ENCODE measurements at places on chromosomes 1 and 21.
A peak's percentile ranks its signal among the peaks of the same experiment; 100 is the strongest.

GRCh38 chr1:21262293-21263051, 27.8 kb downstream of the ECE1 start:
- peak; percentile 59 for DNase-seq

DNA sequence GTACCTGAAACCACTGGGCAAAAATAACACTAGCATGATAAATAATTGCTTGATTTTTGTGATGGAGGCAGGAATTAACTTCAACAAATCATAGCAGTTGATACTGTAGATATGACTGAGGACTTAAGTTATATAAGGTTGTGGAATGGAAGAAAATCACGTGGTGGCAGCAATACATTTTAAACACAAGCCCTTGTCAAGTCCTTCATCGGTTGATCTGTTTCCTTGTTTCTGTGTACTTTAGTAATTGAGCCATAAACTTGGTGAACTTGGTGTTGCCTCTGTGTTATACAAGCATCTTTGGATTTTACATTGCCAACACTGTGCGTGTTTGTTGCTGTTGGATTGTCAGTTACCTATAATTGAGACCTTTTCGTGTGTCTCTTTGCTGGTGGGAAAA, 114.4 kb downstream of the CAMTA1 start:
- DNase-seq: no peak

GRCh38 chr1:199335496-199335895, 692.0 kb upstream of the NR5A2 start:
- no peak for DNase-seq

DNA sequence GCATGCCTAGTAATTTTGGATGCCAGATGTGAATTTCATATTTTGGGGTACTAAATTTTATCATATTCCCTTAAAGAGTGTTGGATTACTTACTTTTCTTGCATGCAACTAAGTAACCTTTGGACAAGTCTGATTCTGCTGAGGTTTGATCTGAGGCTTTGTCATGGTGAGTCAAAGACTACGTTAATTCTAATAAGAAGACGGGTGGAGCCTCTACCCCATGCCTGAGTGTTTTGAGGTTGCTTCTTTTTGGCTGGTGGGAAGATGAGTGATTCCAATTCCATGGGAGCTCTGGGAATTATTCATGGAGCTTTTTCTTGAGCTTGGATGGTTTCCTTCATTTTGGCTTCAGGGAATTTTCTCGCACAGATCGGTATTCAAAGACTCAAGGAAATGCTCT, 11.6 kb upstream of the PCP4 start:
- DNase-seq: no peak

GRCh38 chr1:34199927-34200326, 23.2 kb downstream of the C1orf94 start:
- peak; percentile 57 for DNase-seq

DNA sequence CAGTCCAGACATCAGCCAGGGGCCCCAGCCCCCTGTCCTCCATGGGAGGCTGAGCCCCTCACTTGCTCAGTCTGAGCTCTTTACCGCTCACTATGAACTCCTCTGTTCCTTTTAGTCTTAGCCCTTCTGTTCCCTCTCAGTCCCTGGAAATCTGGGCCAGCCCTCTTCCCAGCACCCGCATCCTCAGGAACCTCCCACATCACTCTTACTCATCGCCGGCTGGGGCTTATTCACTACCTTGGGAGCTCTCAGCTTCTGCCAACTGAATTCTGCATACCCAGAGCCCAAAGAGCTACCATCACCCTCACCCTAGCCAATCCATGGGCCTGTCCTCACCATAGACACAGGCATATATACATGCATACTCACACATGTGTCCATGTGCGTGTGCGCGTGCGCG, 11.5 kb downstream of the KNCN start:
- no peak for DNase-seq

DNA sequence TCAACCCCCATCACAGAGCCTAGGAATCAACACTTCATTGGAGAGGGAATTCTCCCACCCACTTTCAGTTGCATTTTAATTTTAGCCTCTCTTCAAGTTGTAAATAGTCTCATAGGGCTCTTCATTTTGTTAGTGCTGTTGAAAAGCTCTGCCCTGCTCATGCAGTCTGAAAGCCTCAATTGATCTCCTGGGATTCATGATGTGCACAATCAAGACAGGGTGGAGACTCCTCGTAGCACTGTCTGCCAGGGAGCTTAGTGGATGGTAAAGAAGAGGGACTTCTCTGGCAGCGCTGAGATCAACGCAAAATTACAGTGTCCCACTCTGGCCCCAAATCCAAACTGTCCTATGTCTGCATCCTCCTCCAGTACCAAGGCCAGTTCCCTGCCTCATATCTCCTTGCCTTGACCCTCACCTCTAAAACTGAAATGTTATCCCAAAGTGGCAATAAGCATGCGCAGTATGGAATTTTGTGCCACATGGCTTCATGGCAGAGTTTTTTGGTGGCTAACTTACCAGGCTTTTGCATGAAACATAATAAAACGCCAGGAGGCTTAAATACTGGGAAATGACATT, 282.2 kb downstream of the CACNA1E start:
- DNase-seq: no peak

GRCh38 chr1:39196244-39197215, 8.0 kb upstream of the MACF1 start:
- DNase-seq: peak; percentile 91

GRCh38 chr1:90174246-90174645, 179.3 kb downstream of the ZNF326 start:
- DNase-seq: no peak

DNA sequence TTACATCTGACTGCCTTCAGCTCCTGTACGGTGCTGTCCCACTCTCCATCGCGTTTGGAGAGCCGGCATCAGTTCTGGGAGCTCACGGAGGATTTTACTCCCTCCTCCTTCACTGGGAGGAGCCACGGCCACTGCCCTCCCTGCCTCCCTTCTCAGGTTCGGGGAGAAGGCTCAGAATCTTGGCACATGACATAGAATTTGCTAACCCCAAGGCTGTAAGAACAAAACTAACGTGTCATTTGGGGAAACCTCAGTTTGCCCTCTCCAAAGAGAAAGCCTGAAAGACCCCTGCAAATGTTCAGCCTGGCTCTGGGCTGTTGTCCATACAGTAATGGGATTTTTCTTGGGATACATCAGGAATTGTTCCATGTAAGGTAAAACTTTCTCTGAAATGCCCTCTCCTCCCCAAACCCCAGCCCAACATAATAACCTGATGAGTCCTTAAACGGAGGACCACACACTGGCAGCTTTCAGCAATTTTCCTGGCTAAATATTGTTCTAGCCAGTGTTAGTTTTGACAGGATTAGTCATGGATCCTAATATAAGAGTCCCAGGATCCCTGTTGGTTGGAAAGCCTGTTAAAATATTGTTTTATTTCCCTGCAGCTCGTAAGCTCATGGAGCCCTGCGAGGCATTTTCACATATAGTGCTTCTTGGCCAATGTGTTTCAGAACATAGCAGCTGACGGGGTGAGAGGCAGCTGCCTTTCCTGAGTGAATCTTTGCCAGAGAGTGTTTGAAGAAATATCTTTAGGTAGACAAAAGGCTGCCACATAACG, 98.8 kb downstream of the RHOU start:
- DNase-seq: no peak

GRCh38 chr1:53257454-53258081, 19.2 kb upstream of the MAGOH start:
- DNase-seq: no peak

- peak; percentile 55 for DNase-seq
Observed at GRCh38 chr1:156704930-156705320, 458 bp downstream of the CRABP2 start.

- DNase-seq: peak; percentile 13
Observed at GRCh38 chr1:85544689-85545215, 35.8 kb upstream of the CCN1 start.

DNA sequence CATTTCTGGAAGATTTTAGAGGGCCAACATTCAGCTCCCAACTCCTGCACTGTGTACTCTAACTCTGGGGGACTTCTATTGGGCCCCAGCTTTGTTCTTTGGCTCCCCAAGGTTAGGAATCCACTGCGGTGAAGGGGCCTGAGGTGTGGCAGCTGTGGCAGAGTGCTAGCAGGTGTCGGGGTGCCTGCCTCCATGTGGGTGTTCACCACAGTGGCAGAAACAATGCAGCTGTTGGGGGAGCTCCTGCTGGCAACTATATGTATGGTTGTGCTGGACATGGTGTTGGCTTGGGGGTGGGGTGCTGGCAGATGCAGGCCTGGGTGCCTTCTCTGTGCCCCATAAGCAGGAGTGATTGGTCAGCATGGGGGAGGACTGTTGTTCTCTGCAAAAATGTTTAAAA, 95.5 kb downstream of the ST6GALNAC3 start:
- no peak for DNase-seq

GRCh38 chr1:109927911-109928321, 17.3 kb downstream of the CSF1 start:
- DNase-seq: no peak

DNA sequence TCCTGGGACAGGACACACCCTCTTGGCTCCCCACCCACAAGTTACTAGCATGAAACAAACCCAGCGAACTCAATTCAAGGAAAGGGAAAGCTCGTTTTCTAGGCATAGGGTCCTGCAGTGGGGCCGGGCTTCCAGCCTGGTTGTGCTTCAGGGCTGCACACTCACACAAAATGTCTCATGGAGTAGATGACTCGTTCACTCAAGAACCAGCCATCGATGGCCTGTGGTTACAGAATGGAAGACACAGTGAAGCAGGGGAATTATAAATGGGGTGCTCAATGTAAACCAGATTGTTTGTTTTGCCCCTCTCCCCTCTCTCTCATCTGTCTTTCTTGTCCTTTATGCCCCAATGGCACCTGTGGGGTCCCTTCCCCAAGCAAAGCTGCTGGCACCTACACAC, 56.0 kb upstream of the COX20 start:
- no peak for DNase-seq

- DNase-seq: peak; percentile 82
Observed at GRCh38 chr1:57411262-57411661, 12.6 kb downstream of the DAB1 start.

GRCh38 chr1:27884006-27884954, 11.9 kb downstream of the THEMIS2 start:
- DNase-seq: no peak

- DNase-seq: no peak
Observed at GRCh38 chr21:33149181-33149580, 79.2 kb downstream of the OLIG1 start.

DNA sequence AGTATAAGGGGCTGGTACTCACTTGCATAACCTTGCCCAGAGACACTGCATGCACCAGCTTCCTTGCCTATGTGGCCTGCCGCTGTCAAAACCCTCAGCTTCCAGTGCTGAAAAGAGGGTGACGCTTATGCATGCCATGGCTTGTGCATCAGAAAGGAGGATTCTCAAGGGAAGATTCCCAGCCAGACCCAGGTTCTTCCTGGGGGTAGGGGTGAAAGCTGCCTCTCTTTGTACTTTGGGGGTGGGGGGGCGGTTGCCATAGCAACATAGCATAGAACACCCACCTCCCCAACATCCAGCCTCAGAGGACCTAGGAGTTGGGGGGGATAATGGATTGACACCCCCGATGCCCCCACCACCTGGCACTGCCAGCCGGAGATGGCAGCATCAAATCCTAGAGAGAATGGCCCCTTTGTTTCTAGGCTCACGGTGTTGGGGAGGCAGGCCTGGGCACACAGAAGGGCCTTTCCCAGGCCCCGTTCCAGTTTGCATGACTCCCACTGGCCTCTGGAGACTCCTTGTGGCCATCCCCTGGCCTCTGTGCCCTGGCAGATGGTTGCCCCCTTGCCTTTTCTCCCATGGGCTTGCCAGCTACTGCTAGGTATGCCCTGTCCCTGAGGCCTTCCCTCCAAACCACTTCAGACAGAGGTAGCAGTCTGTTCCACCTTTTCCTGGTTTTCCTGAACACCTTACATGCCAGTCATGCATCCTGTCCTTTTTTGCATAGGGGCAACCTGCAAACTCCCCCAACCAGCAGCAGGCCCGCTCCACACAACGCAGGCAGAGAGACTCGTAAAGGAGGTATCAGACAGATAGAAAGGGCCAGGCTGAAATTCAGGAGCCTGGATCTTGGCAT, 44.6 kb downstream of the RHBG start:
- DNase-seq: no peak

GRCh38 chr1:162649583-162649982, 17.3 kb downstream of the DDR2 start:
- no peak for DNase-seq

GRCh38 chr1:167106119-167106461, 12.2 kb downstream of the STYXL2 start:
- DNase-seq: no peak

- DNase-seq: no peak
Observed at GRCh38 chr1:245041058-245041698, 113.6 kb upstream of the KIF26B start.

- peak; percentile 42 for DNase-seq
Observed at GRCh38 chr1:150066838-150067183, 765 bp upstream of the VPS45 start.

GRCh38 chr1:198741744-198742143, 102.9 kb downstream of the PTPRC start:
- no peak for DNase-seq

DNA sequence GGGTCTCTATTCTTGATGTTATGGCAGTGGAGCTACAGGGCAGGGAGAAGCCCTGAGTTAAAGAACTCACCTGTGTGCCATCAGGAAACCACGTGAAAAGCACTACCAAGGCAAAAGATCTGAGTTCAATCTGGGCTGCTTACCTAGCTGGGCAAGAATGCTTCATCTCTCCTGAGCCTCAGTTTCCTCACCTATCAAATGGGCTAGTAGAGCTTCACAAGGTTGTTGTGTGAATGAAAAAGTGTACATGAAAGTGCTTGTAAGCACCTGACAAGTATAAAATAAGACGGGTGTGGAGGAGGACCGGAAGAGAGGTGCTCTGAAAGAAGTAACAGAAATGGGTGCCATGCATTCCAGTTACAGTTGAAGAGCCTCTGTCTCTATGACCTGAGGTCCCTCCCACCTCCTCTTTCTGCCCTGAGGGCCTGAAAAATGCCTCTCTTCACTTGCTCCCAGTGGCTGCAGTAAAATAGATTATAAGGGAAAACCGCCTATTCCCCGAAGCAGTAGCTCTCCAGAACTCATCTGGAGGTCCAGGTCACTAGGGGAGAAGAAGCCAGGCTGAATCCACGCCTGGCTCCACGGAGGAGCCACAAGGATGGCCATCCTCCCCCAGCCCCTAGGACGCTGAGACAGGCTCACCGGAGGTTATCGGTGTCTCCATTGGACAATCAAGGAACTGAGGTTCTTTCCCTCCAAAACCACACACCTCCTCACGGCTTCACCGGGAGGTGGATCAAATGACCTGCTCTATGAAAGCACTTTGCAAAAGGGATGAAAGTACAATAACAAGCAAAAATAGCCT, 1.4 kb downstream of the GPR161 start:
- no peak for DNase-seq

DNA sequence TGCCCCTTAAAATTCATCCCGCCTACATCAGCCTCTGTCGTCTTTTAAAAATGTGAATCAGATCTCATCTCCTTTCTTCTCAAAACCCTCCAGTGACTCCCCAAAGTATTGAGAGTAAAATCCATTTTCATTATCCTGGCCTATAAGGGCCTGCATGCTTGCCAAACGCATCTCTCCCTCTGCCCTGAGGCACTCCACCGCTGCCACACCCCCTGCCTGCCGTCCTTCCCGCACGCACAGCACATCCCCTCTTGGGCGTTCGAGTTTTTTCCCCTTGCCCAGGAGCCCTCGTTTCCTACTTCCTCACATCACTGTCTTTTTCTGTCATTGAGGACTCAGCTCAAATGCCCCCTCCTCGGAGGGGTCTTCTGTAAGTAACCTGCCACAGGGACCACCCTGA, 53.3 kb upstream of the MTR start:
- DNase-seq: no peak

Measured in SW480 (cell line).